Mesothelial cell of epicardium (in vitro differentiated cells): ENCODE measurements at places on chromosomes 12 and 14.

GRCh38 chr12:29148911-29149690 lies at the start of gene FAR2:
TSS of gene FAR2 (plus strand) at chr12:29149278. CDS start at chr12:29270450, 121,172 bp downstream.
- no peak for DNase-seq

GRCh38 chr12:108807996-108808769 lies 49.2 kb downstream of the SSH1 start:
- no peak for DNase-seq

DNA sequence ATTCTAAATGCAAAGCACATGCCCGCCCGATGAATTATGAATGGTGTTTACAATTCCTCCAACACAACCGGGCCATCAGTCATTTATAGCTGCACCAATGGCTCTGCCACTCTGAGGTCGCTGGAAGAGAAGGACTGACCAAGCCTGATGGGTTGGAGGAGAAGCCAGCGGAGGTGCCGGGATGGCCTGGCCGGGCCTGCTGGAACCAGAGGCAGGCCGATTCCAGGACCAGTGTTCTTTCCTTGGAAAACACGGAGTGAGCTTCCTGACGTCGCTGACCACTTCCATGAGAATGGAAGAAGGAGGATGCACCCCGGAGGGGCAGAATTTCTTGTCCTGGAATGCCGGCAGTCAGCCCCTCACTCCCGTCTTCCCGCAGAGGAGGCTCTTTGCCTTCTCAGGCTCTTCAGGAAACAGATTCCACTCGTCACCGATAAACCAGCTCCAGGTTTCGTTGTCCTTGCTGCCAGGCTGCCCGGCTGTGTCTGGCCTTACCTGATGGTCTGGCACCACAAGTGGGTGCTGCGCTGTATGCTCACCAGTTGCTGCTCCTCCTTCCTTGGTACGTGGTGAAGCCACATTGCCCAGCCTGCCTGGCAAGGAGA lies 358.5 kb upstream of the SFSWAP start:
- DNase-seq: no peak

- no peak for DNase-seq
These were observed 191.3 kb upstream of the AMIGO2 start for GRCh38 chr12:47270782-47271664.

- DNase-seq: no peak
These were observed 5.5 kb downstream of the NKX2-1 start for GRCh38 chr14:36514278-36515104.

DNA sequence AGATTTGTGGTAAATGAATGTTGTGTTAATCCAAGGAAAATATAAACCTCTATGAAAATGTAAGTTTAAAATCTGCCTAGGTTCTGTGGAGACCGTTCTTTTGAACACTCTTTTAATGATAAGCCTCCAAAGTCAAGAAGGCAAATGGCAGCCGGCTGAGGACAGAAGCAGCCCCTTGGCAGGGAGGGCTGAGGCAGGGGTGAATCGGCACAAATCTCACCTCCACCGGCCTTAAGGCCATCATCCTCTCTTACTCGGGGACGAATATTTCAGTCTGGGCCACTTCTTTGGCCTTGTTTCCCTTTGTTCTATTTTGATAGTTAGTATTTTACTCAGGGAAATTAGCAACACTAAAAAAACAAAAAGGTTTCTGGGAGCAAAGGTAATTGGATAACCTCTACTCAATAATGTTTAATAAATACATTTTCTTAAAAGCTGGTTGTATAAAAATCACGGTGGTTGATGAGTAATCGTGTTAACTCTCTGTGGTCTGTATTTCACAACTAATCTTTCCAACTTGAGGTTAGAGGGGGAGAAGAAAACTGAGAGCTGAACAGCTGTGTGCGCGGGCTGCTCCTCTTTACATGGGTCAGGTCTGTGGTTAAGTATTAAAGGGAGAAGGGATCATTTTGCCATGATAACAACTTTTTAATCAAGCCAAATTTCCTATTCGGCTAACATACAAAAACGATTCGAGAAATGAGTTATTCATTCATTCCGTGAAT lies 18.6 kb downstream of the LGMN start:
- no peak for DNase-seq

DNA sequence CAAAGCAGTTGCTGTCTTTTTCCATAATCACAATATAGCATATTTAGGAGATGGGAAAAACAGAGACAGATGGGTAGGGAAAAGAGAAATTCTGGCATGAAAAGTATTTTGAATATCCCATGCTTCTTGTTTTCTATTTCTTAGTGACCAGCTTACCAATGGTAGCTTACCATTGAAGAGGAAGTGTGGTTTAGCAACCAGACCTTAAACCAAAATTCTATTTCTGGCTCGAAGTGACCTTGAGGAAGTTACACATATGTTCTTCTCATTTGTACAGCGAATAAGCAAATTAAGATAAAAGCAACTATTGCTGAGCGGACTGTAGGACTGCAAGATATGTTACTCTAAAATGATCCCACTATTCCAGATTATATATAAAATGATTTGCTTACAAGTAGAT lies 82.9 kb downstream of the FGD4 start:
- DNase-seq: no peak

DNA sequence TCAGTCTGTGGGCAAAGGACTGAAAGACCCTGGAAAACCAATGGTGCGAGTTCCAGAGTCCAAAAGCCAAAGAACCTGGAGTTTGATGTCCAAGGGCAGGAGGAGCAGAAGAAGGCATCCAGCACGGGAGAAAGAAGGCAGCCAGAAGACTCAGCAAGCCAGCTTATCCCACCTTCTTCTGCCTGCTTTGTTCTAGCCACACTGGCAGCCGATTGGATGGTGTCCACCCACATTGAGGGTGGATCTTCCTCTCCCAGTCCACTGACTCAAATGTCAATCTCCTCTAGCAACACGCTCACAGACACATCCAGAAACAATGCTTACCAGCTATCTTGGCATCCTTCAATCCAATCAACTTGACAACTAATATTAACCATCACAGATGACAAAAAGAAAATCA lies 57.2 kb upstream of the CAPRIN2 start:
- DNase-seq: no peak

- no peak for DNase-seq
These were observed 67.1 kb downstream of the DERA start for GRCh38 chr12:15977999-15978951.

GRCh38 chr12:4763549-4763948 lies 43.3 kb downstream of the GALNT8 start:
- no peak for DNase-seq

- no peak for DNase-seq
These were observed 3.2 kb upstream of the SYNE3 start for GRCh38 chr14:95519699-95520098.

DNA sequence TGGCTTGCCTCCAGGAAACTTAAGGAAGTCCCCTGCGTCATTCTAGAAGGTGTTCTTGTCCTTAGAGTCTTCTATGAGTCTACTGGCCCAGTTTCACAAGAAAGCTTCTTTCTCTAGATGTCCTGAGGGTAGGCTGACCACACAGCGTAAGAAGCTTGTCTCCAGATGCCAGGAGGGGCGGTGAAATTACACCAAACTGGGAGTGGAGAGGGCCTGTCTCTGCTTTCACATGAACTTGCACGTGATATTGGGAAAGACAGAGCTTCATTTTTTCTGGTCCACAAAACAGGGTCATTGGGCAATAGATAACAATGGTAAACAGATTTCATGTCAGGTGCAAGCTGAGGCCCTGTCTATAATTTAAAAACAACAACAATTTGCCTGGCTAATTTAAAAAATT lies 85.7 kb upstream of the TBX3 start:
- DNase-seq: no peak

DNA sequence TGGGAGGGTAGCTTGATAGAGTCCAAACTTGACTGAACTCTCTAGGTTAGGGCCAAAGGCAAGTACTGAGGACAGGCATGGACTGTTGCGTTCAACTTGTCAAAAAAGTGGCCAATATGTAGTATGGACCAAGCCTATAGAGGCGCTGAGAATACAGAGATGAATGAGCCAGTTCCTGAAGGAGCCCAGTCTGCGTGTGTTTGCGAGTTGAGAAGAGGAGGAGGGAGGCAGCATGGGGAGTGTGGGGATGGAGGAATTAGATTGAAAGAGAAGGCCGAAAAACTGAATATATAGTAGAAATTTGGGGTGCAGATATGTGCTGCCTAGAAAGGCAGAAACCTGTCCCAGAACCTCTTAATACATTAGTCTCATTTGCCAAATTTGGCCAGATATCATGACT lies 412.4 kb downstream of the PCNX1 start:
- no peak for DNase-seq

- DNase-seq: no peak
These were observed 63.5 kb downstream of the GALNT16 start for GRCh38 chr14:69323266-69323998.

DNA sequence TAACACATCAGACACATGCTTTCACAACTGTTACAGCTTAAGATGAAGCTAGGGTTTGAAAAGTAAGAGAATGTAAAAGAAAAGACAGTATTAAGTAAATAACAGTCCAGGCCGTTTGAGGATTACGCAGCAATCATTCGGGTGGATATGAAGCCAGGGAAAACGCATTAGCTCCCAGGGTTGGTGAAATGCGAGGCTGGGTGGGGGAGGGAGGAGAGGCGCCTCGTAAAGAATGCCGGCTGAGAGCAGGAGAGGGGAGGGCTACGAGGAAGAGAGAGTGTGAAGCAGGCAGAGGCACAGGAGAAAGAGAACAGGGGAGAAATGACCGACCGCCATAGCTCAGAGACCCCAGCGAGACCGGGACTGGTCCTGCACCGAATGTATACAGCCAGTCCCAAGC lies 73.0 kb downstream of the IQSEC3 start:
- no peak for DNase-seq

DNA sequence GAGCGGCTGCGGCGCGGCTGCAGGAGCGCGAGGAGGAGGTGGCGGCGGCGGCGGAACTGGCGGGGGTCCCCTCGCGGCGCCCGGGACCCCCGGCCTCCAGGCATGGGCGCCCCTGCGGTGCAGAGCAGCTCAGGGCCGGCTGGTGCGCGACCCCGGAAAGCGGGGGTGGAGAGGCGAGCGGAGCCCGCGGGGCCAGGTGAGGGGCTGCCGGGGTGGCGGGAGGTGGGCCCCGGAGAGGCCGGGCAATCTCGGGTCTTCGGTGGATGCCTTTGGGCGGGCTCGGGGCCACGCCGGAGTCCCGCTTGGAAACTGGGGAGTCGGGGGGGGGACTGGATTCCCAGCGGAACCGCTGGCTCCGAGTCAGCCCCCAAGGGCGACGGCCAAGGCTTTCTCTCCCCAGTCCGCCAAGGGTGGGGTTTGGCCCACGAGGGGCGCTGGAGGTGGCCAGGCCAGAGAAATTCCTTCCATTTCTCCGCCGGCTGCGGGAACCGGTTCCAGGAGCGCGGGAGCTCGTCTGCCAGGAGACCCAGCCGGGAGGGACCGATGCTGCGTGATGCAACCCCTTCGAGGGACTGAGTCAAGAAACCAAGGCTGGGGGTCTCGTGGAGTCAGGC lies 13.9 kb upstream of the NR4A1 start:
- peak; percentile 67 for DNase-seq

- DNase-seq: no peak
These were observed 44.3 kb upstream of the HSPB8 start for GRCh38 chr12:119134284-119135072.

DNA sequence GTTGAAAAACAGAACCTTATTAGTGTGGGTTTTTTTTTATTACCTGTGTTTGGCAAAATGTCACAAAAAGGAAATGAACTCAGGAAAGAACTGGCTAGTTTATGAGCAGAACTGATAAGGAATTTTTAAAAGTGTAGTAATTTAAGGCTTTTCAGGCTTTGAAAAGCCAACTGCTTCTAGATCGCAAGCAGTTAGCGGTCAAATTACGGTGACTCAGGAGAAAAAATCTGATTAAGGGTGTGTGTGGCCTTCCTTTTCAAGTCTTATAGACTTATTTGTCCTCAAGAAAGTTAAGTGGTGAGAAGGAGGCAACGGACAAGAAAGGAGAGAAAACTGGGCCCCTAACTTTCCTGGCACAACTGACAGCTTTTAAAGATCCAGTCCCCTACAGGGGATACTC lies 33.4 kb downstream of the PDZRN4 start:
- no peak for DNase-seq

DNA sequence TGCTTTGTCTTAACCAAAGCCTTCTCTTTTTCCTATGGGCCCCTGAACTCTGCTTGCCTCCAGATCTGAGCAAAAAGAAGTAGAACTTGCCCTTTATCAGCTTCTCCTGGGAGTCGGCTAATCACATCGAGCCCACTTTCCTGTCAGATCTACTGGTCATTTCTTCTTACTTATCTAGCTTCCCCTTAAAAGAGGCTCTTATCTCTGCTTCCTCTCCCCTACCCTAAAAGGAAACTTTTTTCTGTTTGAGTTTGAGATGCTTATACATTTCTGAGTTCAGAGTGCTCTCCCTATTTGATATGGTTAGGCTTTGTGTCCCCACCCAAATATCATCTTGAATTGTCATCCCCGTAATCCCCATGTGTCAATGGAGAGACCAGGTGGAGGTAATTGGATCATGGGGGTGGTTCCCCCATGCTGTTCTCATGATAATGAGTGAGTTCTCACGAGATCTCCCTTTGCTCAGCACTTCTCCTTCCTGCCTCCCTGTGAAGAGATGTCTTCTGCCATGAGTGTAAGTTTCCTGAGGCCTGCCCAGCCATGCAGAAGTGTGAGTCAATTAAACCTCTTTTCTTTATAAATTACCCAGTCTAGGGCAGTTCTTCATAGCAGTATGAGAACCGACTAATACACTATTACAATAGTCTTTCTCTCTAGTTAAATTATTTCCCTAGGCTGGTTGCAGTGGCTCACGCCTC lies 114.7 kb upstream of the AMN1 start:
- DNase-seq: no peak

DNA sequence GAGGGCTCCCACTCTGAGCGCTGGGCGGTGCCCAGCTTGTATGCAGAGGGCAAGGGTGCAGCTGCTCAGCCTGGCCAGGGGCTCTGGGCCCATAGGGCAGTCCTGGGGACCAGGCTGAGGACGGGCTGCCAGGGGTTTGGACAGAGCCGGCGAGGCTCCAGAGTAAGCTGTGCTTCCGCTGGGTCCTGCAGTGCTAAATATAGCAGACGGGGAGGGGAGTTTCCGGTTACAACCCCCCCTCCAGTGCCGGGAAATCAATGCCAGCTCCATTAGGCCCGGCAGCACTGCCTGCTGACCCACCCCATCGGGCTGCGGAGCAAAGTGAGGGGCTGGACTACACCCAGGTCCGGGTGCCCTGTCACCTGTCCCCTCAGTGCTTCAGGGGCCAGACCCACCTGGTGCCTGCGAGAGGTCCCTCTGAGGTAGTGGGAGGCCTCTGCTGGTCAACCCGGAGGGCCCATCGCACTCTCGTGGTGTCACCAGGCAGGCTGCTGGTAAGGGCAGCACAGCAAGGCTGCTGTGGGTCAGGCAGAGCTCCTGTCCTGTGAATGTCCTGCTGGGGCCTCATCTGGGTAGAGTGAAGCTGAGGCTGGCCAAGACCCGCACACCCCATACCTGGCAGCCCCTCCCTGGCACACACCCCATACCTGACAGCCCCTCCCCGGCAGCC lies 2.6 kb upstream of the JAG2 start:
- no peak for DNase-seq

GRCh38 chr14:22122227-22122818 lies 448.7 kb upstream of the OR4E1 start:
- DNase-seq: no peak

DNA sequence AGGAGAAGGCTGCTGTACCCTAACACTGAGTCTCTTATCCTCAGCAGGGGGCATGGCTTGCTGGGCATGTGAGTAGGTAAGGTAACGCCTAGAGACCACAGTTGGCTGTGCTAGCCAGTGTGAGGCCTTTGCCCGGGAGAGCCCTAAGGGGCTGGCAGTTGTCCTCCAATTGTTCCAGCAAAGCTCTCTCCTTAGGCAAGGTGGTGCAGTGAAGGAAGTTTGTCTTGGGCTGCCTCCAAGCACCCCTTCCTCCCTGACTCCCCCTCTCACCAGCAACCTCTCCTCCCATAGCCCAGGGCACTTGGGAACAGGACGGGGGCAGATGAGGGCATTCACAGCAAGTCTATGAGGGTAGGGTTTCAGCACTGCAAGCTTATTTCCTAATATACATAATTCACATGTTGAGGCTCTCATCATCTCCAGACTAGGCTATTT lies 23.0 kb downstream of the LACRT start:
- DNase-seq: no peak
